ENCODE measurements at places on chromosomes 7 and 10. TPM values are rescaled to one million over a fixed set of nuclear protein-coding genes. Genes with fewer than 3 reads are reported as not detected.

DNA sequence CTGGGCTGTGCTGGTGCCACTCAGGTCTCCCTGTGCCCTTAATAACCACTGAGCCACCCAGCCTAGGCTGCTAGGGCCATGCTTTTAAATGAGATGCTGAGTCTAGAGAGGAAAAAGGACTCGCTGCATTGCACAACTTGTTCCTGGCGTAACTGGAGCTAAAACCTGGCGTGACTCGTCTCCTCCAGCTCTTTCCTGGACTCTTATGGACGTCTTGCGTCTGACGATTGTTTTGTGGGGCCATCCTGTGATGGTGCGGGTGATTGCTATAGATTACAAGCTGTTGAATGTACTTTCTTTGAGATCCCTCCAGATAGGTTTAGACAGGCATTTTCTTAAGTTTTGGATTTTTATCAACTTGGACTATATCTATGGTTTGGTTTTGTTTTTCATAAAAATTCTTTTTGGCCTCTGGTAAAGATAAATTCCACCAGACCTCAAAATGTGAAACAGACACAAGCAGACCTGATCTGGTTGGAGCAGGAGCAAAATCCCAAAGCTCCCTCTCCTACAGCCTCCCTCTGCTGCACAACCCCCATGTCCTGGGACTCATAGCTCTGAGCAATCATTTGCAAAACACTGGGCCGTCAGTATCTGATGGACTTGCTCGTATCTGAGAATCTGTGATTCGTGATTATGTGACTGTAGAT, 230.3 kb downstream of the ARHGAP12 start:
- DNase-seq: no peak

- DNase-seq: no peak
These were observed 35.0 kb downstream of the NEURL1 start for GRCh38 chr10:103528549-103528948.

- no peak for DNase-seq
These were observed 175.5 kb upstream of the ZMIZ1 start for GRCh38 chr10:78893217-78893616.

DNA sequence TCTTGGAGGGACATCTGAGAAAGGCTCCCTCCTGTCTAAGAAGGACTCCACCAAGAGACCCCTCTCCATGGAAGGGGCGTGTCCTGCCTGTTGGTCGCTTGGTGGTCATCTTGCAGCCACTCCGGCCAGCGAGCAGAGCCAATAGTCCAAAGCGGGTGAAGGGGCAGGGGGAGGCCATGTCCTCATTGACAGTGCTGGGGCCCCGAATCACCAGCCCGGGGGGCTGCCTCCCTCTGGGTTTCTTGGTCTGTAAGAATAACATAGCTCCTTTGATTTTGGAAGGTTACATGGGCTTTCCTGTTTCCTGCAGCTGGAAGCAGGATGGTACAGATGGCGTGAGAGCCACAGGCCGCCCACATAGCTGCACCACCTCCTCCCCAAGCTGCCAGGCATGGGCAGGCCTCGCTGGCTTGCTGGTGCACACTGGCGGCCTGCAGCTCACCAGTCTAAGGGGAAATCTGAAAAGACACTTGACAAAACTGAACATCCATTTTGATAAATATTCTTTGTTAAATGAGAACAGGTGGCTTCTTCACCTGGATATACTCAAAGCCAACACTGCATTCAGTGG, 105.8 kb downstream of the ARHGAP22 start:
- no peak for DNase-seq

TRUB1 gene
- 38.1 TPM for polyA plus RNA-seq

- peak; percentile 9 for DNase-seq
These were observed 349.5 kb upstream of the ZNF32 start for GRCh38 chr10:43998021-43998809.

DNA sequence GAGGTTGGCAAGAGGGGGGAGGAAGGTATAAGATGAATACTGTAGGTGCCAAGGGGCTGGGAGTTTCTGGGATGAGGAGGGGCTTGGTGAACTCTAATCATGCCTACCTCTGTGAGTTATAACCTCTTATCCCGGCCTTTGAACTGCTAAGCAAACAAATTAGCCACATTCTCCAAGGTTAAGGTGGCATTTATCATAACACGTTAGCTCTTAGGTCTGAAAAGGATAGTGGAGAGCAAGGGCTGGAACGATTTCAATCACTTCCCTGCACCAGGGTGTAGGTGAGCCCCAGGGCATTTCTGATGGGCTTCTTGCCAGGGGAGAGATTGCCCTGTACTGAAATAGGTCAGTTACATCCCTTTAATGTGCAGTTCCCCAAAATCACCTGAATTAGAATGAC, 28.6 kb upstream of the DMBT1 start:
- DNase-seq: no peak

GRCh38 chr10:49177391-49178355, 10.5 kb downstream of the TMEM273 start:
- DNase-seq: no peak

PLXNA4 gene
- 12.7 TPM for polyA plus RNA-seq

DNA sequence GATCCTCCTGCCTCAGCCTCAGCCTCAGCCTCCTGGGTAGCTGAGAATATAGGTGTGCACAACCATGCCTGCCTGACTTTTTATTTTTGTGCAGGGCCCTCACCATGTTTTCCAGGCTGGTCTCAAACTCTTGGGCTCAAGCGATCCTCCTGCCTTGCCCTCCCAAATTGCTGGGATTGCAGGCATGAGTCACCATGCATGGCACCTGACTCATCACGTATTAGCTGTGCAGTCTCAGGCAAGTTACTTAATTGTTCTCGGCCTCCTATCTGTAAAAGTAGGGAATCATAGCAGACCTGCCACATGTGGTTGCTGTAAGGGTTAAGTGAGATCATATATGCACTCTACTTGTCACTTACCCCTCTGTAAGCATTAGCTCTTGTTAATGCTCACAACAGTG, 117.2 kb downstream of the ANLN start:
- no peak for DNase-seq

PGAM2 gene
- polyA plus RNA-seq: 2.4 TPM

DNA sequence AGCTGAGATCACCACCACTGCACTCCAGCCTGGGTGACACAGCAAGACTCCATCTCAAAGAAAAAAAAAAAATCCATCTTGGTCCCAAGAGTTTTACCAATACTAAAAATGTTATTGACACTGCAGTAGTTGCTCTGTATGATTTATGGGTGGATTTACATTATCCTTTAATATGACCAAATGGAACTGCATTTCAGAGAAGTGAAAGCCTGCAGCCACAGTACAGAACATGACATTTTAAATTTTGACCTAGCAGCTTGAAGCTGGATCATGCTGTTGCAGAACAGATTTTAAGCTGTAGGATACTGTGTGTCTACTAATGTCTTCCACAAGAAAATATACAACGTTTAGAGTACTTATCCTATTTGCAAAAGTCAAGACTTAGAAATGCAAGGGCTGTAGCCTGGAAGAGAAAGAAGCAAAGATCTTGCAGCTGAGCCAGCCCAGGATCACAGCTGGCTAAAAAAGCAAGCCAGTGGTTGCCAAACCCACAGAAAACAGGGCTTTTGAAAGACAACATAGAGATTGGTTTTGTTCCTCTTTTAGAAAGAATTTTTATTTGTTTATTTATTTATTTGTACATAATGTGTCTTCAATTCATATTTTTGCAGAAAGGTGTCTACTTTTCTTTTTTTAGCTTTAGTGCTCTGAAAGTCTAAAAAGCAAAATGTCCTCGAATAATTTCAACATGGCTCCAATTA, 55.2 kb upstream of the WNT16 start:
- DNase-seq: no peak

CAV1 gene
- 25.2 TPM for polyA plus RNA-seq

HTRA1 gene
- 197 TPM for polyA plus RNA-seq

PRR15 gene
- 6.7 TPM for polyA plus RNA-seq

TYW1B gene
- 4.1 TPM for polyA plus RNA-seq

RNF133 gene
- 0.13 TPM for polyA plus RNA-seq

GRCh38 chr10:101935431-101935830, 91.8 kb upstream of the KCNIP2 start:
- no peak for DNase-seq

DNA sequence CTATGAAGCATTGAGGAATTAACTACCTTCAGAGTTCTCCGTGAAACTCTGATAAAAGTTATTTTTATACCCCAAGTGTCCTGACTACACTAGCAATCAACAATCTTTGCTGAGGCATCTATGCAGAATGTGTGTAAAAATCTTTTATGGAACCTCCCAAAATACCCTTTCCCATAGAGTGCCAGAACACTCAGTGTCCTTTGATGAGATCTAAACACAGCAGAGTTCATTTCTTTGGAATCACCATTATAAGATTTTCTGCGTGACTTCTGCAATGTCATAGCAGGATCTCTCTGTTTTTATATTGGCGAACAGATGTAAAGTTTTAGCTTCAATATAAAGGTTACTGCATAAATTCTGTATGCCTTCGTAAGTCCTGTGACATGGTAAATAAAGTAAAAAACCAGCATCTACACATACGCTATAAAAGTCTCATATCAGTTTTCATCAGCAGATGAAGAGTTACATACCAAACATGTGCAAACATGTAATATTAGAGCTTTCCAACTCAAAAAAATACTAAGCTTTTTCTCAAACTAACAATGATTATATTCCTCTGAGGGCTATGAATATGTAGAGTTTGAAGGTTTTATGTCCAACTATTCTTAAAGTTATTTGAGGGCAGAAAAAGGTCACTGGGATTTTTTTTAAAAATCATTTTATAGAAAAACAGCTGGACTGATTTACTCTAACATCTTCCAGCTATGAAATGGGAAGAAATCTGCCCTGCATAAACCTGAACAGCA, 67.2 kb downstream of the SKIDA1 start:
- DNase-seq: peak; percentile 58

GRCh38 chr7:66682350-66683093, 53.8 kb downstream of the KCTD7 start:
- DNase-seq: no peak

DNA sequence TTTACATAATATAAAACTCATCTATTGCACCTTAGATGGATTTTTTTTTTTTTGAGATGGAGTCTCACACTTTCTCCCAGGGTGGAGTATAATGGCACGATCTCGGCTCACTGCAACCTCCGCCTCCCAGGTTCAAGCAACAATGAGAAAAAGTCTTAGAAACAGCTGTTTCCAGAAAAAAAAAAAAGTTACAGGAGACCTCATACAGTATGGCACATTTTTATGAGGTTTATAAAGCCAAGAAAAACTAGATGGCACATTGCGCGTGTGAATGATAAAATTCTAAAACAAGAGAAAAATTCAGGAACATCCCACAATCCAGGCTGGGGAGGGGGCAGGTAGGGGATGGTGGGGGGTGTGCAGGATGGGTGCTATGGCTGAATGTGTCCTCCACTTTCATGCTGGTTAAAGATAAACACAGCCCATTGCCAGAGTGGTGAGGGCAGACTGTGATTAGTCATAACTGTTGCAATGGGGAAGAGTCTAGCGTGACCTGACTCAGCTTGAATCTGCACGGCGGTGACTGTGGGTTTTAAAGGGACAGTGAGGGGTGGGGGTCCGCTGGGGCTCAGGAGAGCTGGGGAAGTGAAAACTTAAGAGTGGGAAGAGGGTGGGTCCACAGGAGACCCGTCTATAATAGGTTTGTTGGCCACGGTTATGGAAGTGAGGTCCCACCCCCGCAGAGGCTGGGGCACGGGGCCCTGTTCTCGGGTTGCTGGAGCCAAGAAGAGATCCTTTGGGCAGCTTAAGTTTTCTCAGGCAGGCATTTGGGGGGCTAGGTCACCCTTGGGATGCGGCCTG, 11.9 kb upstream of the LRRC27 start:
- DNase-seq: no peak

ARHGEF35 gene
- polyA plus RNA-seq: 27.6 TPM

- DNase-seq: no peak
These were observed 55.9 kb upstream of the EMX2 start for GRCh38 chr10:117486606-117487005.

DNA sequence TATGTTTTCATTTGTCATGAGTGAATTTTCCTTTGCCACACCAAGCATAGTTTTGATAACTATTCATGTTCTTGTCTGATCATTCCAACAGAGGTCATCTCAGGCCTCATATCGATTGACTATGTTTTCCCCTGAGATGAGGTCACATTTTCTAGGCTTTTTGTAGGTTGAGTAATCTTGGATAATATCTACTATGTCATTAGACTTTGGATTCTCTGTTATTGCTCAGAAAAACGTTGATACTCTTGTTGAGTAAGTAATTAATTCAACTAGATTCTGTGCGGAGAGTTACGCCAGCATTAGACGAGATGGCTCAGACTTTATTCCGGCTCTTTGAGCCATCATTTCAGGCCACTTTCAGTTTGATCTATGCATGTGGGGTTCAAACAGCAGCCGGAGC, 57.7 kb downstream of the KLF6 start:
- DNase-seq: no peak

PILRA gene
- 8.7 TPM for polyA plus RNA-seq
